NCI-H1417 treated with DMSO at 0.1 percent for 48 hours (cell line): ENCODE measurements at places on chromosomes 16 and 17.

DNA sequence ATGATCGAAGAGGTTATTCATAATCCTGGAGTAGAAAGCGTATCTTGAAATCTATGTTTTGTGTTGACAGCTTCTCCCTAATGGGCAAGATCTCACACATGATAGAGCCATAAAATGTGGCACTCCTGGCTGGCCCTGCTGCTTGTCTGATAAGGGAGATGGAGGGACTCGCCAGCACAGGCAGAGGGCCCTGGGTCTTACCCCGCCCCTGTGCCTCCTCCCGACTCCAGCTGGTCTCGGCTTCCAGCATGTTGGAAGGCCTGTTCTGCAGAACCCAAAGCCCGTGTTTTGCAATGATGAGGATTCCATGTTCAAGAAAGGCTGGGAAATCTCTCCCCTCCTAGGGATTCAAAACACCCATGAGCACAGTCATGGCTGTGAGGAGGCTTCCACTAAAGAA, 106.7 kb upstream of the SDK2 start:
- no peak for DNase-seq

DNA sequence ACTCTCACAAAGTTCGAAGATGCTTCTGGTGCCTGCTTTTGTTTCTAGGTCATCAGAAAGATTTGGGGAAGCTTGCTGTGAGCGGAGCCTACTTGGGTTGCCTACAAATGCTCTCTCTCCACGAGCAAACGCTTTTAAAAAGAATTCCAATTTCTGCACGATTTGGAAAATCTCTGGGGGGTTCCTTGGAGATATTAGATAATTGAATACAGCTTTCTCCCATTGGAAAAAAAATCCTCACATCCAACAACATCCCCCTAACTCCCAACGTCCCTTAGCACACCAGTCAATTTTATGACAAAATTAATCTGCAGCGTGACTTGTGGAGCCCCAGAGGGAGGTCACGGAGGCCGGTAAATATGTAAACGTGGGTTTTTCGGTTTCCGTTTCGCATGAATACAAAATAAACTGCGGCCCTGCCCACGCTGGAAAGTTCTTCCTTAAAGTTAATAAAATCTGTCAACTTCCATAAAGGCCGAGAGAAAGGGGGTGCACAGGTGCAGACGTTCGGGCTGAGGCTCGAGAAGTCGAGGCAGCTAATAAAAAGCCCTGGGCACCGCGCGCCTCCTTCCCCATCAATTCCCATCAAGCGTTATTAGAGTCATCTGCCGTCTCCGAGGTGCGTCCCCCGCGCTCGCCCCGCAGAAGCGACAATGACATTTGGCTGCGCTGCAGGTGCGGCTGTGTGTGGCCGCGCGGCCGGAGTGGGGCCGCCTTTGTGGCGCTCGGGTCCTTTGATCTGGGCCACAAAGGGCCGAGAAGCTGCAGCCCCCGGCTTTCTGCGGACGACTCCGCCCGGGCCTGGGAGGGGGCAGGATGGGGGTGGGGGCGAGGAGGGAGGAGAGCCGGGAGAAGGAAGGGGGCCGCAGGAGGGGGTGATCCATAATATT, 37.6 kb downstream of the SALL1 start:
- no peak for DNase-seq

DNA sequence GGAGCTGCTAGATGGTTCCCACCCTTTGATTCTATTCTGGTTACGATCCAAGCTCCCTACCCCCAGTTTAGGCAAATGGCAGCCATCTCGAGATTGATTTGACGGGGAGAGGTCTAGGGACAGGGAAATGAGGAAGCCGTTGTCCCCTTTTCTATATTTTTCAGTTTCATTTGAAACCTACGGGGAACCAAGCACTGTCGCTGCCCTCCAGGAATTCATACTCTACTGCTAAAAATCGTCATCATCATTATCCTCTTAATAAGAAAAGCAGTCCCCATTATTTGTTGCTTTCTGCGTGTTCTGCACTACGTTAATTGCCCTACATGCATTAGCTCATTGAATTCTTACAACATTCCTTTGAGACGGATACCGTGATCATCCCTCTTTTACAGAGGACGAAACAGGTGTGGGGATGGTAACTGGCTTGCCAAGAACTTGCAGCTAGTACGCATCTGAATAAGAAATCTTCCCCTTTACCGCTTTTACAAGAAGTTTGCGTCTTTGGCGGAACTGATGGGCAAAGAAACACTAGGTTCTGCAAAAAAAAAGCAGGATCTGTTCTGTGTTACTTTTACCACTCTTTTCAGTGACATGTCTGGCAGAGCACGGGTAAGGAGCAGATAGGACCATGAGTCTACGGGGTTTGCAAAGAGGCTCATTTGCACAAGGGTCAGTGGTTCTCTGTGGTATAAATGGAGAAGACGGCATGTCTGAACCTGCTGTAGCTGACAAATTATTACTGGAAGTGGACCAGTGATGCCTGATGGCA, 1.1 kb downstream of the CCP110 start:
- peak; percentile 15 for DNase-seq

DNA sequence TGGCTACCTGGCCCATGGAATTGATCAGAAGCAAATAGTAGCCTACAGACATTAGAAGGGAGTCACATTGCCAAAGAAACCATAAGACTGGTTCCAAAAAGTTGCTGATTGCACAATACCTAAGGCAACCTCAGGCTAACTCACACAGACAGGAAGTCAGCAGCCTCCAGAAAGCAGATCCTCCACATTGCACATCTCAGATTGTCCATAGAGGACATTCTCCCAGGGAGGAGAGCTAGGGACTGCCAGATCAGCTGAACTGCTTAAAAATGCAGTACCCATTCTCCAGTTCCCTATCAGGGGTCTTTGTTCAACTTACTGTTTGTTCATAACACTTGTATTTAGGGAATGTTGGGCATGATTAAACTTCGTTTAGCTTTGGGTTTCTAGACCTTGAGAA, 4.2 kb downstream of the CCL3 start:
- no peak for DNase-seq

DNA sequence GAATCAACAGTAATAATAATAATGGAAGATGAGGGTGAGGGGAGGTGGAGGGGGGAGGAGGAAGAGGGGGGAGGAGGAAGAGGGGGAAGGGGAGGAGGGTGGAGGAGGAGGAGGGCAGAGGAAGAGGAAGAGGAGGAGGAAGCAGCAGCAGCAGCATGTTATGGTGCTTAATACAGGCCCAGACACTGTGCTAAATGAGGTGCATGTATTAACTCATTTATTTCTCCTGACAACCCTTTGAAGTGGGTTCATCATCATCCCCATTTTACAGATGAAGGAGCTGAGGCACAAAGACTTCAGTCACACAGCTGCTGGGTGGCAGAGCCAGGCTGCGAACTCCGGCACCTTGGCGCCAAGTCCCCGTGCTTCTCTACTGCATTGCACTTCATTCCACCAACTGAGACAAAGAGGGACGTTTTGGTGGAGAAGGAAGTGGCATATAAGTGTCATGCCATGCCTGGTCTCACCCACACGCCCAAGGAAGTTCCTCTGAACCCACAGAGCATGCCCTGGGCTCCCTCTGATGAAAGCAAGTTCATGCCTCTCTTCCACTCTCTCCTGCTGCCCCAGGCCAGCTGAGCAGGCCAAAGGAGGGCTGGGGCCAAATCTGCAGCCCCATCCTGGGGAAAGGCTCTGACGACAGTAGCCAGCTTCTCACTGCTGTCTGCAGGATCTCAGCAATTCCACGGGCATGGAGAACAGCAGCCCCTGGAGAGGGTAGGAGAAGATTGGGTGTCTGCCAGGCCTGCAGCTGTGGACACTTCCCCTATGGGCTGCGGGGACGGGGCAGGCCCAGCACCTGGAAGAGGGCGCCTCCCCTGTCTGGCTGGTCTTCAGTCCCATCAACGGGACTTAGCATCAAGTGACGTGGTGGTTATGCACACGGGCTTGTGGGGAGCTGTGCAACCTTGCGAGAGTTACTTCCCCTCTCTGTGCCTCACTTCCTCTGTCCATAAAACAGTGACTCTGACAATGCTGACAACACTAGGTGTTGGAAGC, 21.8 kb downstream of the XYLT1 start:
- no peak for DNase-seq

DNA sequence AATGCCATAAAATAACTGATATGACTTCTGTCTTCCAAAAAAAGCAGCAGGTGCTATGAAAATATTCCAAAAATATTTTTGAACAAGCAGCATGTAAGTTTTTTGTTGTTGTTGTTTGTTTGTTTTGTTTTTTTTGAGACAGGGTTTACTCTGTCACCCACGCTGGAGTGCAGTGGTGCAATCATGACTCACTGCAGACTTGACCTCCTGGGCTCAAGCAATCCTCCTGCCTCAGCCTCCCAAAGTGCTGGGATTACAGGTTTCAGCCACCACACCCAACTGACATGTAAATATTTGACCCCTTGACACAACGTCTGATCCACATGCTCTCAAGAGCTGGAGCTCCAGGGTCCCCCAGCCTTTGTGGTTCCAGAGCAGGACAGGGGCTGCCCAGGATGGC, 98.4 kb downstream of the LITAF start:
- no peak for DNase-seq

DNA sequence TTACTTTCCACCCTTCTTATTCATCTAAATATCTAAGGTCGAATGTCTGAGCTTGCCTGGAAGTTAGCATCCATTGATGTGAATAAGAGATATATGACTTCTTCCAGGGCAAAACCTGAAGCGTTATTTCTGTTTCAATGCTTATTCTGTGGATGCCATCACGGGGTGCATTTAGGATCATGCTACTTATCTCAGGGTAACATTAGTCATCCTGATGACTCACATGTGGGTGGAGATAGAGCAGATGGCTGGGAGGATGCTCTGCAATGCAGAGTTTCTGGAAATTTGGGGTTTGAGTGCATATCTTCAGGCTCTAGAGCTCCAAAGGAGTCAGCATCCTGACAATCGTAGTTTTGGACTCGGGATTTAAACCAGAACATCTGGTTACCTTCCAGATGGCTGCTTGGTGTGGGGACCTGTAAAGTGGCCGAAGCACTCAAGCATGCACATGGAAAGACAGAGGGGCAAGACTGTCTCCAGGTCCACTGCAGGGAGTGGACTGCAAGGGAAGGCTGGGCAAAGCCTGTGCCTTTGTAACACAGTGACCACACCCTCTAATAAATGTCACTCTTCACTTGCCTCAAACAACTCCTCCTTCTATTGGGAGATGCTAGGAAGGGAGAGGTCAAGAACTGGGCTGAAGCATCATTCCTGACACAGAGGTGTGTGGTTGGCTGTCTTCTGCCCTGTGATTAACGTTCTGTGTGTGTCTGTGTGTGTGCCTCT, 175.2 kb upstream of the SALL1 start:
- no peak for DNase-seq

DNA sequence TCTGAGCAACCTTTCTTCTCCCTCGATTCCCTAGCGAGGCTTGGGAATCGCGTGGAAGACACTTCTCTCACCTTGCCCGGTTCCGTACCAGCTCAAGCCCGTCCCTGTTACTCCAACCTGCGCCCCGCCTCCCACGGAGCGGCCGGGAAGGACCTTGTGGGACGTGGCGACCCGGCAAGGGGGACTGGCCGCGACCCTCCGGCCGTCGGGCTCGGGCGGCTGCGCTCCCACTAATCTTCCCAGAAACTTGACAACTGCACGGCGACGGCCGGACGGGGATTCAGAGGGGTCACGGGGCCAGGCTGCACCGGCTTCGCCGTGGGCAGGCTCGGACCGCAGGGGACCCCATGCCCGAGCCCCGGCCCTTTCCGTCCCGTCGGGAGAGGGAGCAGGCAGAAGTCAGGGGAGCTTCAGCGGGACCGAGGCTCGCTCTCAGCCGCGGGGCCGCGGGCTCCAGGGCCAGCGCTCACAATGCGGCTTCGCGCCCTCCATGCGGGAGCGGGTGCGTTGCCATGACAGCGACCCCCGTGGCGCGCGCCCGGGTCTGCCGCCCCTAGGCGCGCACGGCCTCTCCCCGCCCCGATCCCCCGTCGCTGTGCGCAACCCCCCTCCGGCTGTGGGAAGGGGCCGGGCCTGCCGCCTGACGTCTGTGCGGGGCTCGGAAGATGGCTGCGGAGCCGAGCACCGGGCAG, at the start of gene SGSM2:
Gene SGSM2 (plus strand): TSS at position 650 of the 692 bp plus-strand sequence. CDS start 188 bp downstream, outside the sequence.
- no peak for DNase-seq

- DNase-seq, result no peak
These were observed 839 bp upstream of the METRN start for GRCh38 chr16:714079-714478.

DNA sequence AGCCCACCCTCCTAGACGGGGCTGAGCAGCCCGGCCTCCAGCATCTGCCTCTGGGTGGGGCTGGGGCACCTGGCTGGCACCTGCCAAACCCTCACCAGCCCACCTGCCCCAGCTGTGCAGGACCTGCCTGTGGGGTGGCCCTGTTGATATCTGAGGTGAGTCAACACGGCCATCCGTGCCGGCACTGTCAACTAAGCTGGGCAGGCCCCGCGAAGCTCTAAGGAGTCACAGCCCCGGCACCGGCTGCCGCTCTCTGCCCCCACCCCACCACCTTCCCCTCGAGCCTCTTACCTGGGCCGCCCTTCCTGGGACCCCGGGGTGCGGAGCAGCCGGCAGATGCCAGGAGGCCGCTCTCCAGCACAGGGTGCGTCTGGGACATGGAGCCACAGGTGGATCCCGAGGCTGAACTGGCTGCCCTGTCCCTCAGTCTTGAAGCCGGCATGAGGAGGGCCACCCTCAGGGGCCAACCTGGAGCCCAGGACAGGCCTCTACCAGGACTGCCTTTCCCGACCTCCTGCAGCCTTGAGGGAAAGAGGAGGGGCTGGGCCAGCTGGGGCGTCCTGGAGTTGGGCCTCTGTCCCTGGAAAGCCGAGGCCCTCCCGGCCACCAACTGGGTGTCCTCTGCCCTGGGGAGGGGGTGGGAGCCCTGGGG, 515 bp downstream of the CBFA2T3 start:
- no peak for DNase-seq

DNA sequence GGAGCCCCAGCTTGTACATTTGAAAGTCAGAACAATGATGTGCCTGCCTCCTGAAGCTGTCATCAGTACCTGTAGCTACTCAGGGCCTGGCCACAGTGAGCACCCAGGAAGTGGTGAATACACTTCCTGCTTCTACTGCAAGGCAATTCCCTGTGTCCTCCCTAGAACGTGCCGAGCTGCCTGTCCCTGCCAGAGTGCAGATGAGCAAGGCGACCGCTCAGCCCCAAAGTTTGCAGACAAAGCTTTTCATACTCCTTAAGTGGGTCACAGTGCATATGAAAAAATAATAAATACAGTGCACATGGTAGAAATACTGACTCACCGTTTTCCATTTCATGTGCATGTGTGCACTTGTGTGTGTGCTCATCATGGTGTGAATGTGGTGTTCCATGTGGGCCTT, 77.3 kb downstream of the MPRIP start:
- no peak for DNase-seq

DNA sequence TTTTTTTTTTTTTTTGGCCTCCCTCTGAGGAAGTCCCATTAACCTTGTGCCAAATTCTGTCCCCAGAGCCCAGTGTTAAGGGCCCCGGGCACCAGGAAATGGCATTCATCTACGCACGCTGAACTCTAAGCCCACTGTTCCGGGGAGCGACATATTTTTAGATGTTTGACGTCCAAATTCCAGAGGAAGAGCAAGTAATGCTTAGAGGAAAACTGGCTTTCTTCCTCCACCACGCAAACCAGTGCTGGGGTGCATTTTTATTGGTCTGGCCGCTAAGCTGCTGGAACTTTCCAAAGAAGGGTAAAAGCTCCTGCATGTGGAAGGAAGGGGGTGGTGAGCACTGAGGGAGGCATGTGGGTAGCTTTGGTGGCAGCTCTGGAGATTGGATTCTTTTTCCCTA, 8.3 kb downstream of the WFDC1 start:
- no peak for DNase-seq
